Breast epithelium (tissue), 4 donors: ENCODE measurements at places on chromosomes 2 and 18.
A peak's percentile ranks its signal among the peaks of the same experiment; 100 is the strongest.

DNA sequence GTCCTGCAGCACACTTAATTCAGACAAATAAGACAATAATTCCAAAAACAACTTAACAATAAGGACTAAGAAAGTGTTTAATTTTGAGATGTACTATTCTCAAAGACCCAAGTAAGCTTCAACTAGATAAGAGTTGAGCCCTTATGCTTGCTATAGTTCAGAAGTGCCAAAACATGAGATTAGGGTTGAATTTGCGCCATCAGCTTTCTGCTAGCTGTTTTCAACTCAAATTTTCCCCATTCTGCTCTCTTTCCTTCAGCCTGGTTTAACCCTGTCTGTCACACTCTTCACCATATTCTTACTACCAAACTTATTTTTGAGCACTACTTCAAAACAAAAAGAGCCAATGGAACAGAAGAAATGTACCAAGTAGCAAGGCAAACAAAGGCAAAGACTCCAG lies 4.1 kb downstream of the NFE2L2 start:
- DNase-seq = no peak

DNA sequence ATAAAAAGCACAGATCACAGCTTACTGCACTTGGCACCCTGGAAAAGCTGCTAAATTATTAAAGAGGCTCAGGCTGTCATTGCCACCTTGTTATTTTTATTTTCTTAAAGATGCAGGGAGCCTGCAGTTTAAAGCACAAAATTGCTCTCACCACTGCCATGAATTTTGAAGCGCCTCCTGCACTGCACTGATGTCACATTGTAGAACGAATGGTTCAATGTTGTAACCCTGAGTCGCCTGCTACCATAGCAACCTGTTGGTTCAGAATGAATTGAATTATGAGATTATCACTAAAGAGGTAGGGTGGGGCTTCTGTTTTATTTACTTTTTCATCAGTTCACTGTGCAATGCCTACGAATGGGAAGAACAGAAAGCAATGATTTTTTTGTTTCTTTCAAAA lies 16.5 kb downstream of the SCG2 start:
- no peak for DNase-seq

GRCh38 chr2:136238286-136239078 lies 120.5 kb upstream of the CXCR4 start:
- DNase-seq = no peak

GRCh38 chr2:71926089-71926447 lies 221.6 kb downstream of the CYP26B1 start:
- no peak for DNase-seq

GRCh38 chr2:239879423-239880084 lies 145.6 kb downstream of the NDUFA10 start:
- peak; percentile 22 for DNase-seq

DNA sequence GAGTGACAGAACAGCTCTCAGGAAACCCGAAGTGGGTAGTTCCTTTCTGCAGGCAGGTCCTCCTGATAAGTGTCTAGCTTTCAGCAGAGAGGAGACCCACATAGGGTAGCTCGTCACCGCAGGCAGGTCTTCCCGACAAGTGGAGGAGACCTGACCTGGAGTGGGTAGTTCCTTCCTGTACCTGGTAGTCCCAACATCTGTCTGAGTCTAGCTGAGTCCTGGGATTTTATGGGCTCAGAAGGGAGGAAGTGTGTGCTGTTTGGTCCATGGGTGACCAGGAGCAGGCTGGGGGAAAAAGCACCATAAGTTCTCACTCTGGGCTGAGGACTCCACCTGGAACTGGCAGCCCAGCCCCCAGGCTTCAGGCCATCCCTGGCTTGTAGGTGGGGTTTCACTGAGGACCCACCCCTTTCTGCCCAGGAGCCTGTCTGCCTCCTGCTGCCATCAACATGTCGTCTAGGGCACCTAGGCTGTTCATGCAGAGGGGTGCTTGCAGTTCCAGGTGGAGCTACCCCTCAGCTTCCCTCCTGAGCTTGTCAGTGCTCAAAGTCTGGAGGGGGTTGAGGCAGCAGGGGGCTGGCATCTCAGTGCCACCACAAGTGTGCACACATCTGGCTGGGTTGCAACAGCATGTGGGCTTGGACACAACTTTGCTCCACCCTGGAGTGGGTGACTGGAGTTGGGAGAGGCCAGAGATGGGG lies 9.4 kb downstream of the DYSF start:
- DNase-seq = no peak

DNA sequence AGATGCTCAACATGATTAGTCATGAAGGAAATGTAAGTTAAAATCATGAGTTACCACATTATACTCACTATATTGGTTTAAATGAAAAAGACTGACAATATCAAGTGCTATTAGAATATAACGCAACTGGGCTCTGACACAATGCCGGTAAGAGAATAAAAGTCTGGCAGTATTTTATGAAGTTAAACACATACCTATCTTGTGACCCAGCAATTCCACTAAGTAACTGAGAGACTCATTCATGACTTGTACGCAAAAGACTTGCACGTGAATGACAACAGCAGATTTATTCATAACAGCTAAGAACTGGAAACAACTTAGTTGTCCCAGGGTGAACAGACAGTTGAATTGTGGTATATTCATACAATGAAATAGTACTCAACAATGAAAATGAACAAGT lies 342.1 kb downstream of the SLC4A3 start:
- DNase-seq = no peak
